ENCODE measurements at places on chromosomes 2 and 18.

DNA sequence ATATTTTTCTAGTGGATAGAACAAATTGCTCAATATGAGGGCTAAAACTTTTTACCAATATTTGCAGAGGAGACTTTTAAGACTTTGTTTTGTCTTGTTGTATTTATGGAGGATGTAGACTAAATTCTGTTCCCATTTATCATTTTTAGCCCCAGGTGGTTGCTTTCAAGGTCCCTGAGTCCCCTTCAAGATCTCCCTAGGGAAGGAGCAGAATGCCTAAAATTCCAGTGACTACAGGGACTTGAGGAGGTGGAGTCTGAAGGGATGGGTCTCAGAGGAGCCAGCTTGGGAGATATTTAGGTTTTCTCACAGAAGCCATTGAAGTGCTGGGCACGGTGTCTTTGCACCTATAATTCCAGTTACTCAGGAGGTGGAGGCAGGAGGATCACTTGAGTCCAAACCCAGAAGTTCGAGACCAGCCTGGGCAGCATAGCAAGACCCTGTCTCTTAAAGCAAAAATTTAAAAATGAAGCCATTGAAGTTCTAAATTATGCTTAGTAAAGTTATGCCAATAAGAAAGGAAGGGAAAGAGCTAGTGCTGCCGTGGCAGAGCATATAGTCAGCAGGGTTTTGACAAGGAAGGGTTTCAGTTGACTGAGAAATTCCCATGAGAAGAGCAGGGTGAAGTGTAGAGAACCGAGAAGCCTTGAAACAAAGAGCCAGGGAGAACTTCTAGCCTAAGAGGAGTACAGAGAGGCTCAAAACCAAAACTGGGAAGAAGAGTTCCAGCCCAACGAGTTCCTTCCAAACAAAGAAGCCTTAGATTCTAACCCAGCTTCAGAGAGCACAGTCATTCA lies 43.4 kb downstream of the COMMD1 start:
- no peak for DNase-seq

DNA sequence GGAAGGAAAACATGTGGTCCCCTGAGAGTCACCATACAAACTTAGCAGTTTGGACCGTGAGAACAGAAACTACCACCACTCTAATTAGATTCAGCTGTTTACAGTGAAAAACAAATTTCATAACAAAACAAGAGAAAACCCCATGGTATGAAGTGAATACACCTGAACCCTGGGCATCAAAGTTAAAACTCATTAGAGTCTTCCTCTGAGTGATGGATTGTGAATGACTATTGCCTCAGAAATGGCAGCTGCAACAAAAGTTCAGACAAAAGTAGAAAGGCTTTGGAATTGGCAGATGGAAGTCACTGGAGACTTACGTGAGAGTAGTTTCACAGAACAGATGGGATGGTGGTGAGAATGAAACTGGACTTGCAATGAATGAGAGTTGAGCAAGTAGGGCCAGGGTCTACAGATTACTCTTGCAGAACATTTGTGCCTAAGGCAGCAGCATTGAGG lies 98.0 kb downstream of the AAK1 start:
- DNase-seq, result no peak

- DNase-seq, result no peak
Observed at GRCh38 chr2:64289737-64290136, 145.5 kb upstream of the PELI1 start.

GRCh38 chr18:22427822-22428549 lies 10.3 kb upstream of the CTAGE1 start:
- no peak for DNase-seq

GRCh38 chr2:172307800-172308199 lies 119.6 kb upstream of the ITGA6 start:
- DNase-seq, result no peak

DNA sequence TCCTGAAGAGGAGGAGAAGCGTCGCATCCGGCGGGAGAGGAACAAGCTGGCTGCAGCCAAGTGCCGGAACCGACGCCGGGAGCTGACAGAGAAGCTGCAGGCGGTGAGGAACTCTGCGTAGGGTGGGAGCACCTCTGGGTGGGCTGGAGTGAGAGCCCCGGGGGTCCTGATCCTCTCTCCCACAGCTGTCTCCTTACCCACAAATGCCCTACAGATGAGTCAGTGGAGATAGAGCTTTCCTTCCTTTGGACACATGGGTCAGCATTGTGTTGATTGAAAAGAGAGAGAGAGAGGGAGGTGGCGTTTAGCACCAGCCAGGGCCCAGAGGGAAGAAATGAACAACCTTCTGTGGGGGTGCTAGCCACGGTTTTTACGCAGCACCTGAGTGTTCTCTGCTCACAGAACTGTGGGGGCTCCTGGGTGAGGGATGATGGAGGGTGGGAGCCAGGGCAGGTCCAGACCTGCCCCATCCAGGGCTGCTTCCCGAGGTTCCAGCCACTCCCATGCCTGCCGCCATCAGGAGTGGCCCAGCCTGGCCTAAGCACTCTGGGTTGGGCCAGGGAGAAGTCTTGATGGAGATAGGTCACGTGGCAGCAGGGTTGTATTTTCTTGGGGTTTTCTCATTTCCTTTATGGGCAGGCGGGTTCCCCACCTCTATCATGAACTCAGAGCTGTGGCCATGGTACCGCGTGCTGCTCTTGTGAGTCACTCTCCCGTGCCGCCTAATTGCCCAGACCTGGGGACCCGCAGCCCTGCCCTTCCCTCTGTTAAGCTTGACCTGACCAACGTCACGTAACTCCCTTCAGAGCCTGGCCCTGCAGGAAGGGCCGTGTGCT lies 16.3 kb downstream of the FOSL2 start:
- peak; percentile 58 for DNase-seq

GRCh38 chr2:154194909-154195643 lies 323.4 kb downstream of the GALNT13 start:
- DNase-seq, result no peak

GRCh38 chr2:18829976-18830375 lies 240.6 kb upstream of the NT5C1B start:
- DNase-seq, result no peak

GRCh38 chr18:33697498-33697897 lies 119.5 kb downstream of the ASXL3 start:
- no peak for DNase-seq

Measured in stimulated activated CD4-positive, alpha-beta T cell treated with anti-CD3 and anti-CD28 coated beads, TNF-alpha, amount 100 ng/mL, for 48 hours (primary cell).